Stimulated activated CD8-positive, alpha-beta memory T cell treated with anti-CD3 and anti-CD28 coated beads, Interleukin-4, amount 100 ng/mL, for 1 hour (primary cell): ENCODE measurements at places on chromosomes 6 and 20.

GRCh38 chr6:43924222-43924702 lies 154.3 kb downstream of the VEGFA start:
- no peak for DNase-seq

GRCh38 chr6:66995669-66996068 lies 1288.6 kb upstream of the EYS start:
- no peak for DNase-seq

GRCh38 chr6:12010635-12011275 lies 1.4 kb upstream of the HIVEP1 start:
- DNase-seq, result no peak

DNA sequence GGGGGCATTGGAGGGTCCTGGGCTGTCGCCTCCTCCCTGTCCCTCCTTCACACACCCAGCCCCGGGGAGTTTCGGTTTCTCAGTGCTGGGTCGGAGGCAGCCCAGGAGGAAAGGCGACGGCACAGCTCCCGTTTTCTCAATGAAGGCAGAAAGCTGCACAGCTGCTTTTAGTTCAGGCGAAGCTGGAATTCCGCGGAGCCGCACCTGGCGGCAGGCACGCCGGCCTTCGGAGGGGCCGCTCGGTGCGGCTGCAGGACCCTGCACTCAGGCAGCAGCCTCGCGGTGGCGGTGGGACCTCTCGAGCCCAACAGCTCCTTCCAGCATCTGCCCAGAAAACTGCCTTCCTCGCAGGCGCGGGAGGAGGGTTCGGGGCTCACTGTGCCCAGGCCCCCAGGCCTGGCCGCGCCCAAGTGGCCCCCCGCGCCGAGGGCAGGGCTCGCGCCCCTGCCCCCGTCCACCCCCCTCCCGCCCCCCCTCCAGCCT lies 4.6 kb downstream of the FOXQ1 start:
- no peak for DNase-seq

DNA sequence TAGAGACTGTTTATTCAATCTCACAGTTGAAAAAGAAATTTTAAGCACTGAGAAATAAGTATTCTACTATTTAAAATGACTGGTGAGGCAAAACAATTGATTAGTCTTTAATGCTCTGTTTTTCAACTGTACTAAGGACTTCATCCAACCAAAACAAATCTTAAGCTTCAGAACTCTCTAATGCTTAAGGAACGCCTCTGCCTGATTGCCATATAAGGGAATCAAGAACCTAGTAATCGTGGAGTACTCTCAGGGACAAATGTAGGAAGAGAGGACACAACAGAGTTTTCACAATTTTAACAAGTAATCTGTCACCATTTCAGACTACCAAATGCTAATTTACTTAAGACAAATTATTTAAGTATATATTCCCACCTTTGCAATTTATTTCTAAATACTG lies 16.1 kb downstream of the FBXO30 start:
- no peak for DNase-seq

DNA sequence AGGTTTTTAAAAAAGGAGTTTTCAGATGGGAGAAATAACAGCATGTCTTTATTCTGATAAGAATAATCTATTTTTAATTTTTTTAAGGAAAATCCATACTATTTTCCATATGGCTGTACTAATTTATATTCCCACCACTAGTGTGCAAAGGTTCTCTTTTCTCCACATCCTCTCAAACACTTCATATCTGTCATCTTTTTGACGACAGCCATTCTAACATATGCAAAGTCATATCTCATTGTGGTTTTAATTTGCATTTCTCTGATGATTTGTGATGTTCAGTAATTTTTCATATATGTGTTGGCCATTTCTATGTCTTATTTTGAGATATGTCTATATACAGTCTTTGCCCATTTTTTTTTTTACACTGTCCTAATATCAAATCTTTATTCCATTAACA lies 280.6 kb upstream of the RUNX2 start:
- no peak for DNase-seq

DNA sequence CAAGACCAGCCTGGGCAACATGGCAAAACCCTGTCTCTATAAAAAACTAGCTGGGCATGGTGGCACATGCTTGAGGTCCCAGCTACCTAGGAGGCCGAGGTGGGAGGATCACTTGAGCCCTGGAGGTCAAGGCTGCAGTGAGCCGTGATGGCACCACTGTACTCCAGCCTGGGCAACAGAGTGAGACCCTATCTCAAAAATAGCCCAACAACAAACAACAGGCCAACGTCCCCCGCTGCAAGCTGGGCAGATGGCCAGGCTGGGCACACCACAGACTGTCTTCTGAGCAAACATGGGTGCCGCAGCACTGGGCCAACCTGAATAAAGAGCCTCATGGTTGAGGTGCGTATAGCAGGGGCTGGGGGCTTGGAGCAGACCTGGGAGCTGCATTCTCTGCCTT lies 46.6 kb upstream of the SRF start:
- DNase-seq, result no peak

DNA sequence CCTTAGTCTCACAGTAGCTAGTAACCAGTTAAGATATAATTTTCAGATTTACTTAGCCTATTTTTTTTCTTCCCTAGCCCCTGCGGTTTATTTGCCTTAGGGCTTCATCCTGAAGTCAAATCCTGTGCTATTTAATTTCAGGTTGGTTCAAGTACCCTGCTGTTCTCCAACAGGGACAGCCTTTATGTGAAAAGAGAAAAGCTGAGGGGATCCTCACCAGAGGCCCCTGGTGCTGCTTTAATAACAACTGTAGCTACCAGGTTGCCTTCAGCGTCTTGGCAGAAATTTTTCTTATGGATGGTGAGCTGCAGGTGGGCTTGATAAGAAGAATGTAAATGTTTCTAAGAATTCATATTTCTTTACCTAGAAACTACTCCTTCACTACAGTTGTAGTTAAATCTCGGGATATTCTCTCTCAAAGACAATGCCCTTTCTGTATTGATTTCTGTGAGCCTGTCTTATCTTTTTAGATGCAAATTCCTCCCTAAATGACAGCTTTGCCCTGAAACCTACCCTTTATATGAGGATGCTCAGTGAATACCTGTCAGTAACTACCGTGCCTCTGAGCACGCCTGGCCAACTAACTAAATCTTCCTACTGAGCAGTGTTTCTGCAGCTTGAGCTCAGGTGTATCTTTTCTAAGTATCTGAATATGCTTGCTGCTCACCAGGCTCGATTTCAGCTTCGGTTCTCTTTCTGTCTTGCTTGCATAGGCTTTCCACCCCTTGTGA lies 320.5 kb downstream of the MMUT start:
- DNase-seq, result no peak

DNA sequence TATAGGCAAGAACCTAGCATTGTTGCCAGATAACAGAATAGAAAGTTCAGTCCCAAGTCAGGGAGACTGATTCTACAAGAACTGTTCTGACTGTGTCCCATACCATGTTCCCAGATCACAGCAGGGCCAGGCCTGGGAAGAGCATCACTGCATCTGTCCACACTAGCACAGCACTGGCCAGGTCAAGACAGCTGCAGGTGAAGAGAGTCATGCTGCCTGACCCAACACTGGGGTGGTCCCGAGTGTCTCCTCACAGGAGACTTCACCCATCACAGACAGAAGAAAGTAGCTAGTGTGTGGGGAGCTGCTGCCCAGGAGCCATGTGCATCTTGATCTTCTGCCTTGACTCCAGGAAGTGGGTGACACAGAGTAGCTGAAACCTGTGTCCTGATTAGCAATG lies 1.3 kb upstream of the CST9L start:
- no peak for DNase-seq

GRCh38 chr6:20870493-20870892 lies 336.2 kb downstream of the CDKAL1 start:
- no peak for DNase-seq

DNA sequence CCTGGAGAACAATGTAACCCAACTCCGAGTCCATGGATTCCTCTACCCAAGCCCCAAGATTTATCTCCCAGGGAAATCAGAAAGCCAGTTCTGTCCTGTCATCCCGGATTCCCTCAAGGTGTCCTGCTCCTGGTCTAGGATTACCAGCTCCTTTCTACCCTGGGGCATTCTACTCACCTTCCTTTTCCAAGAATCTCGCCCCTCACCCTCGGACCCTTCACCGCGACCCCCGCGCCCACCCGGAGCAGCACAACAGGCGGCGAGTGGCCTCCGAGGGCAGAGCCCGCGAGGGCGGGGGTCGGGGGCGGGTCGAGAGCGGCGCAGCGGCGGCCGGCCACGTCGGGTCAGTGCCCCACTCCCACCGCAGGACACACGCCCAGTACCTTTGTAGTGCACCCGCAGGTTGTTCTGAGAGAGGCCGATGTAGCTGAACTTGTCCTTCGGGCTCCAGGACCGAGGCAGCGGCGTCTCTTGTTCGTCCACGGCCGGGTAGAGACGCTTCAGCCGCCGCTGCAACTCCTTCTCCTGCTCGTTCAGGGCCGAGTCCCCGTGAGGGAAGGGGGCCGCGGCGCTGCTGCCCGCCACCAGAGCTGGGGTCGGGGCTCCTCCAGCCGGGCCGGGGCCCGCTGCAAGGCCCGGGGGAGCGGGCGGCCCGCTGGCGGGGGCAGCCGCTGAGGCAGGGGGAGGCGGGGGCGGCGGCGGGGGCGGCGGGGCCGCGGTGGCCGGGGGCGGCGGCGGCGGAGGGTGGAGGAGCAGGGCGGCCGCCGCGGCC lies 897 bp downstream of the RANBP9 start:
- no peak for DNase-seq

- no peak for DNase-seq
These were observed 58.7 kb upstream of the ARMC2 start for GRCh38 chr6:108789475-108789874.

DNA sequence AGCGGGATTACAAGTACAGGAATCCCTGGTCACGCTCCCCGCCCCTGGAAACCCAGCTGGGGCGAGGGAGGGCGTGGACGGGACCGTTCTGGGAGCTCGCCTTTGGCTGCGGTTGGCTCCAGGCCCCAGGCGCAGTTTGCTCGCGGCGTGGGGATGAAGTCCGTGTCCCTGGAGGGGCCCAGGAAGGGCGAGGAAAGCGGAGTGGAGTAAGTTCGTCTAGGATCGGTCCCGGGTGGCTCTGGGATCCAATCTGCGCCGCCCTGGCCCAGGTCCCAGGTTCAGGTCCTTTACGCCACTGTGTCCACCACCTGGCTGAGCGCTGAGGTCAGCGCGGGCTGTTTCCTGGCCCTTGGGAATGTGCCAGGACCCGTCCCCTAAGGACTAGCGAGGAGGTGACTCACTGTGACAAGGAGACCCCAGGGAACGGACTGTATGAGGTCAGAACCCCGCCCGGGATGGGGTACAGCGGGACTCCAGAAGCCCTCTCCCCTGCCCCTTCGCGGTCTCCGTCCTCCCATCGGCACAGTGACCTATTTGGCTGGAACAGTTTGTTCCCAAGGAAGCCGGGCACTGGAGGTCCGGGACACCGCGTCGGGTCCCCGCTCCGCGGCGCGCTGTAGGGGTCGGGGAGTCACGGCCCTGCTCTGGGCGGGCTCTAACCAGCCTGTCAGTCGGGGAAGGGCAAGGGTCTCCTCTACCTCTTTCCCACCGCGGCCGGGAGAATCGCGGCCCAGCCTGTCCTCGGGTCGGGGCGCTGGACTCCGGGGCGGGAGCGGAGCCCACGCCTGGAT lies 724 bp downstream of the CDKN1A start:
- no peak for DNase-seq

GRCh38 chr6:106710580-106710979 lies 81.2 kb downstream of the QRSL1 start:
- no peak for DNase-seq

GRCh38 chr6:129969064-129969463 lies 49.3 kb upstream of the L3MBTL3 start:
- DNase-seq, result no peak

- DNase-seq, result no peak
These were observed 74.6 kb downstream of the SAMD3 start for GRCh38 chr6:130148181-130148580.

DNA sequence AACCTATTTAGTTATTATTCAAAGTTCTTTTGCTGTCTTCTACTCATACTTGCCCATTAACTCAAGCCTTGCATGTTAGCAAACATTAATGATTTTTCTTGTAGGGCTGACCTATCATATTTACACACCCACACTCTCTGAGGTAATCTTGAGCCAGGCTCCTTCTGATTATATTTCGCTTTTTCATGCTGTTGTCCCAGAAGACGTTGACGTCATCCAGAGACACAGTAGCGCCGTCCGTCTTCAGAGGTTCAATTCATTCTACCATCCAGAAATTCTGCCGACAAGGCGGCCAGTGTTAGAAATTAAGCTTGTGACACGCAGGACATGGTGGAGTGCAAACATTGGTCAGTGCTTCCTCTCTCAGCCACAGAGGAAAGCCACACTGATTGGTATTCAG lies 584.7 kb downstream of the BMP2 start:
- no peak for DNase-seq

DNA sequence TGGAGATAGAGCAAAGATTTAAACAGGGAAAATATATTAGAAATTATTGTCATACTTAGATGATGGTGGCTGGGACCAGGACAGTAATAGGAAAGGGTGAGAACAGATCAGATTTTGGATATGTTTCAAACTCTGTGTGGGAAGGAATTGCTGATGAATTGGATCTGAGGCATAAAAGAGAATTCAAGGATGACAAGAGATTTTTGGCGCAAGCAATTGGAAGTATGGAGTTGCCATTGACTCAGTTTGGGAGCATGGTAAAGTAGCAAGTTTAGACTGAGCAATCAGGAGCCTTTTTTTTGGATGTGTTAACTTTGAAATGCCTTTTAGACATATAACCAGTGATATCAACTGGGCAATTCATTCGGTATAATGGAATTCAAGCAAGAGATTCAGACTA lies 14.4 kb downstream of the TAB2 start:
- DNase-seq, result no peak

GRCh38 chr6:10453596-10453995 lies 38.7 kb upstream of the TFAP2A start:
- no peak for DNase-seq

DNA sequence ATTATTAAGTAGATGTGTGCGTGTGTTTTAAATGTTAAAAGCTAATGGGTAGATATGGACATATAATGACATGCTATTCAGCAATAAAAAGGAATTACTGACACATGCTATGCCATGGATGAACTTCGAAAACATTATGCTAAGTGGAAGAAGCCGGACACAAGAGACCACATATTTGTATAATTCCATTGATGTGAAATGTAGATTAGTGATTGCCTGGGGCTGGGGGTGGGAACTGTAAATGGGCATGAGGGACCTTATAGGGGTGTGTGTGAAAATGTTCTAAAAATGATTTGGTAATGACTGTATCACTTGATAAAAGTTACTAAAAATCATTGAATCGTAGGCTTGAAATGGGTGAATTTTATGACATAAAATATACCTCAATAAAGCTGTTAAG lies 104.5 kb upstream of the BEND3 start:
- DNase-seq, result no peak

DNA sequence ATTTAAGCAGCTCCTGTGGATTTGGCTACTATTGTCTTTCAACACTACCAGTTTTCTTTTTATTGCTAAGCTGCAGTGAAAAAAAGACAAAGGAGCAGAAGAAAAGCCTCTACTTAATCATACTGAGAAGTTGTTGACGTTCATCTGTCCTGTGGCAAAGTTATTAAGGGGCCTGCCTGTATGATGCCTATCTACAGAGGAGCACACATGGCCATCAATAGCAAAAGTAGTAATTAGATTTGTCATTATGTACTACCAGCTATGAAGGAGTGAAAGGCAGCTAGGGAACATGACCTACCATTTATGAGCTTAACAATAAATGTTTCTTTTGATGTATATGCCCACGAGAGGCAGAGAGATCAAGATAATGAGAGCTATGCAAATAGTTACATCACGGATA lies 620.9 kb downstream of the PHF3 start:
- DNase-seq, result no peak
